ENCODE measurements at places on chromosomes 4 and X. TPM values are rescaled to one million over a fixed set of nuclear protein-coding genes. Genes with fewer than 3 reads are reported as not detected.

Gene TMPRSS11B
- polyA plus RNA-seq: not detected

DNA sequence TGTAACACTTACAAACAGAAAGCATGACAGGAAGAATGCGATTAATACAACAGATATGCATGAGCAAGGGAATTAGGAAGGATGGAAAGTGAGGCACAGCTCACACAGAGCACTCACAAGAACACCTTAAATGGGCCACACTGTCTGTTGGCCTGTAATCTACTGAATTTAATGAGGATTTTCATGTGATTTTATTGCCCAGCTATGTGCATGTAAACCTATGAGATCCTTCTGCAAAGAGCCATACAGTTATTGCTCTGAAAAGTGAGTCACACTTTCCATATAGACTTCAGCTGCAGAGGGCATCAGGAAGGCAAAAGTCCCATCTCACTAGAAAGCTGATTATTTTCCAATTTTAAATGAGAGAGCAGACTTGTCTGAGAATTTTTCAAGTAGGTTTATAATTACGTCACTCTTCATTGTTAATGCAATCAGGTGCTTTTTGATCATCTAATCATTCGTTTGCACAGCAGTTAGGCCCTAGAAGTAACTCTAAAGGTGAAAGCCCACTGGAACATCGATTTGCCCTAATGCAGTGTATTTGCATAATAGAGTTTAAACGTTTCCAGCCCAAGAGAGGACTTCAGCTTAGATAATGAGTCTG is 832.7 kb upstream of the INTU start:
- DNase-seq: no peak
- H3K36me3 ChIP-seq: no peaks in the 10 kb centered on the region
- H3K27me3 ChIP-seq: no peaks in the 10 kb centered on the region
- H3K27ac ChIP-seq: no peak overlapping the region
- no peaks in the 10 kb centered on the region for H3K4me1 ChIP-seq

DNA sequence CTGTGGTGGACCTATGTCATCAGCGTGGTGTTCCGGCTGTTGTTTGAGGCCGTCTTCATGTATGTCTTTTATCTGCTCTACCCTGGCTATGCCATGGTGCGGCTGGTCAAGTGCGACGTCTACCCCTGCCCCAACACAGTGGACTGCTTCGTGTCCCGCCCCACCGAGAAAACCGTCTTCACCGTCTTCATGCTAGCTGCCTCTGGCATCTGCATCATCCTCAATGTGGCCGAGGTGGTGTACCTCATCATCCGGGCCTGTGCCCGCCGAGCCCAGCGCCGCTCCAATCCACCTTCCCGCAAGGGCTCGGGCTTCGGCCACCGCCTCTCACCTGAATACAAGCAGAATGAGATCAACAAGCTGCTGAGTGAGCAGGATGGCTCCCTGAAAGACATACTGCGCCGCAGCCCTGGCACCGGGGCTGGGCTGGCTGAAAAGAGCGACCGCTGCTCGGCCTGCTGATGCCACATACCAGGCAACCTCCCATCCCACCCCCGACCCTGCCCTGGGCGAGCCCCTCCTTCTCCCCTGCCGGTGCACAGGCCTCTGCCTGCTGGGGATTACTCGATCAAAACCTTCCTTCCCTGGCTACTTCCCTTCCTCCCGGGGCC is 1.2 kb downstream of the GJB1 start:
- DNase-seq: no peak
- H3K4me1 ChIP-seq: no peaks in the 10 kb centered on the region
- H3K4me3 ChIP-seq: no peak overlapping the region
- H3K27me3 ChIP-seq: no peaks in the 10 kb centered on the region
- H3K27ac ChIP-seq: no peak overlapping the region

DNA sequence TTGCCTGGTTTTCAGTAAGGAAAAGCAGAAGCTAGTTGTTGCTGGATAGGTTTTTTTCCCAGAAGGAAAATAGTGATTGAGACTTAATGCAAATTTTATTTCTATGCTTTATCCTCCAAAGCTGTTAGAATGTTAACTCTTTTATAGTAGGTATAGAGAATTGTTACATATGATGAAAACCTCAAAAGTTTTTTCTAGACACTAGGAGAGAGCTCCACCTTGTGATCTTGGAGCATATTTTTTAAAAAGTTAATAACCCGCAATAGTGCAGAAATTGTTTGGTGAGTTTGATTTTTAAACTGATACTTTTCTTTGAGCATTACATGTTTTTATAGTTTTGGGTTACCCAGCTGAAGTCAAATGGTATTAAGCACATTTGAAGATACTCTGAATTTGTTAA is 56.5 kb downstream of the STAG2 start:
- no peaks in the 10 kb centered on the region for H3K27me3 ChIP-seq
- H3K4me1 ChIP-seq: no peaks in the 10 kb centered on the region
- H3K27ac ChIP-seq: no peak overlapping the region
- H3K36me3 ChIP-seq: peaks cover 6% of the 10 kb centered on the region
- no peak overlapping the region for H3K4me3 ChIP-seq

- no peak overlapping the region for H3K27ac ChIP-seq
- H3K4me3 ChIP-seq: no peak overlapping the region
- H3K36me3 ChIP-seq: no peaks in the 10 kb centered on the region
- no peaks in the 10 kb centered on the region for H3K4me1 ChIP-seq
- H3K27me3 ChIP-seq: no peaks in the 10 kb centered on the region
Measured at GRCh38 chr4:123573866-123574508, 177.4 kb downstream of the SPRY1 start.

DNA sequence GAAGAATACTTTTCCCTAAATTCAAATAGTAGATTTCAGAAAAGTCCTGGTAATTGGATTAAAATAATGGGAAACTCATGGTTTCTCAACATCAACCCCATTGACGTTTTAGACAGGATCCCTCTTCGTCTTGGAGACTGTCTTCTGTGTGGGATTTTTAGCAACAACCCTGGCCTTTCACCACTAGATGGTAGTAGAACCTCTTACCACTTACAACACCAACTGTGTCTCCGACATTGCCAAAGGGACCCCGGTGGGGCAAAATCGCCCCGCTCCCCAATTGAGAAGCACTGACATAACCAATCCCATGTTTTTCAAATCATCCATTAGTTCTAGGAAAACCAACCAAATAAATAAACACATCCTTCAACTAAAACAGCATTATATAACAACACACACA is 16.9 kb upstream of the ANOS1 start:
- no peak overlapping the region for H3K4me3 ChIP-seq
- H3K27ac ChIP-seq: no peak overlapping the region
- H3K27me3 ChIP-seq: no peaks in the 10 kb centered on the region
- H3K4me1 ChIP-seq: no peaks in the 10 kb centered on the region
